ENCODE measurements at places on chromosomes 16 and 17.

GRCh38 chr17:66564992-66565465 lies 262.6 kb downstream of the PRKCA start:
- no peak for DNase-seq

DNA sequence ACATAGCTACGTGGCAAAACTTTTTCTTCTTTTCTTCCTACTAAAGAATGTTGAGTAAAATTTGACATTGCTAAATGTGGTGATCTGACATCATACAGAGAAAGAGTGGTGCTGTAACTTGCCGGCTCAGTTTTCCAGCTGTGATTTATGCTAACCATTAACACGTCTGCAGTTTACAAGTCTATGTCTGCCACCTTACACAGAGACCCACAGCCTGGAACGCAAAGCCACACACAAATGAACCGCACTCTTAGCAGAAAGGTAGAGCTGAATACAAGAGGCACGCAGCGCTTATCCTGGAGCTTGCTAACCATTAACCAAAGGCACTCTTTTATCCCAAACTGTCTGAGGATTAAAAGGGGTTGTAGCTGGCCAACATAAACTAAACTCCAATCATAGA lies 31.9 kb downstream of the CACNG1 start:
- no peak for DNase-seq

GRCh38 chr17:11309033-11309432 lies 68.0 kb downstream of the SHISA6 start:
- DNase-seq = no peak

DNA sequence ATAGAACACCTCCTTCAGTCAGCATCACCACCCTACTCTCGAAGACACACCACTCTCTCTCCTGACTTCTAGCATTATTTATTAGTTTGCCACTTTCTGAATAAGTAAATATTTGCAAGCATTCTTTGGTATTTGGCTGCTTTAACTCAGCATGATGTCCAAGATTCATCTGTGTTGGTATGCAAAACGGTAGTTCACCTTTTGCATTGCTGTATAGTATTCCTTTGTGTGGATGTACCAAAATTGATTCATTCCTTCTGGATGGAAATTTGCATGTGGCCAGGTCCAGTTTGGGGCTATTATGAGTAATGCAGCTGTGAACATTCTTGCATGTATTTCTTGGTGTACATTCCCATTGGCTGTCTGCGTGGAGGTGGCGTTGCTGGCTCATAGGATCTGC lies 32.9 kb downstream of the KNOP1 start:
- DNase-seq = no peak

DNA sequence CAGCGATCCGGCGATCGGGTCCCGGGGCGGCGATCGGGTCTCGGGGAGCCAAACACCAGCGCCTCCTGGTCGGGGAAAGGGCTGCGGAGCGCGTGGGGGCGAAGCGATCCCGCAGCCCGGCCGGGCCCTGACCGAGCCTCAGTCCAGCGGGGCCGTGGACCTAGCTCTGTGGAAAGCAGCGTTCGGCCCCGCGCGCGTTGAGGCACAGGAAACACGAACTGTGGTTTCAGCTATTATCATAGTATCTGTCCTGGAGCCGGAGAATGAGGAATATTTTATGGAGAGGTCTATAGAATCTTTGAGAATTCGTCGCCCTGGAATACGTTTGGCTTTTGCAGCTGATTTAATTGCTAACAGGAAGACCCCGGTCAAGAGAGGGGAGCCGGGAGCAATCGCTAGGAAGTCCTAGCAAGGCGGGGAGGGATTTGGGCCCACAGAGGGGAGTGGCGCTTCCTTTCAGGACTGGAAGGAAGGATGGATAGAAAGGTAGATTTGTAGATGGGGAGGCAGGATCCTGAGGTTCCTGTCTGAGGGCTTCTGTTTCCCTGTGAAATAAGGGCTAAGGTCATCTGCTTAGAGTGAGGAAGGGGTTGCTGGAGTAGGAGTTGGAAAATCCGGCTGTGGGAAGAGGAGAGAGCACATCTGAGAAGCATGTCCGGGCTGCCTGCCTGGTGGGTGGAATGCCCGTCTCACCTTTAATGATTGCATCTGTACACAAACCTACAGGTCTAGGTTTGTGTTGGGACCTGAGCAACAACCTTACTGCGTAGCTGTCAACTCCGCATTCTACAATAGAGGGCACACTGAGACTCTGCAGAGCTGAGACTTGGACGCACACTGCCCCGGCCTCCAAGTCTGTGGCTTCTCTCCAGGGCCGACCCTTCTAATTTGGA lies 770 bp downstream of the CCNF start:
- DNase-seq = no peak

- DNase-seq = no peak
Observed at GRCh38 chr17:58308985-58309917, 19.3 kb downstream of the TSPOAP1 start.

GRCh38 chr17:2171702-2172076 lies 116.8 kb downstream of the HIC1 start:
- DNase-seq = no peak
